ENCODE measurements at places on chromosomes 11 and 22.

GRCh38 chr22:44211256-44211945 is 30.7 kb downstream of the PARVG start:
- no peak for DNase-seq

DNA sequence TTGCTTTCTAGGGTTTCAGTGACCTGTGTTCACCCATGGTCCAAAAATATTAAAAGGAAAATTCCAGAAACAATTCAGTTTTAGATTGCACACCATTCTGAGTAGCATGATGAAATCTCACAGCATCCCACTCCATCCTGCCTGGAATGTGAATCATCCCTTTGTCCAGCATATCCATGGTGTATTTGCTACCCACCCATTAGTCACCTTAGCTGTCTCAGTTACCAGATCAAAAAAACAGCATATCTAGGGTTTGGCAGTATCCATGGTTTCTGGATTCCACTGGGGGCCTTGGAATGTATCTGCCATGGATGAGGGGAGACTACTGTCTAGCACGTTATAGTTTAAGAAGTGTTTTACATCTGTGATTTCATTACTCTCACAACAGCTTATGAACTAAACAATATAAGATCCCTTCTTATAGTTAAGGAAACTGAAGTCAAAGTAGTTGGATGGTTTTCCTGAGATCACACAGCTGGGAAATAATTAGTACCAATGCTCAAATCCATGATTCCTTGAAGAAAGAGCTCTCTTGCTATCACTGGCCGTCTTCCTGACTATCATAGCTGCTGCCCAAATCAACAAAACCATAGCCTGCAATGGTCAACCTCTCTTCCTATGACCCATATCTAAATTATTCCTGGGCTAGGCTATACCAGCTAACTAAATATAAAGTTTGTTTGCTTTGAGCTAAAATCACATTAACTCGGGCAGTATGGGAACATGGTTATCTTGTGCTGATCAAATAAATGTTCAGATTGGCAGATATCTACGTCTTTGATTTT is 122.6 kb downstream of the MICAL2 start:
- no peak for DNase-seq

GRCh38 chr11:83120327-83120726 is 36.6 kb upstream of the PCF11 start:
- no peak for DNase-seq

GRCh38 chr11:60195923-60196368 is 13.1 kb upstream of the MS4A6A start:
- DNase-seq = no peak

- no peak for DNase-seq
Measured at GRCh38 chr11:127110542-127110941, 110.0 kb upstream of the KIRREL3 start.

DNA sequence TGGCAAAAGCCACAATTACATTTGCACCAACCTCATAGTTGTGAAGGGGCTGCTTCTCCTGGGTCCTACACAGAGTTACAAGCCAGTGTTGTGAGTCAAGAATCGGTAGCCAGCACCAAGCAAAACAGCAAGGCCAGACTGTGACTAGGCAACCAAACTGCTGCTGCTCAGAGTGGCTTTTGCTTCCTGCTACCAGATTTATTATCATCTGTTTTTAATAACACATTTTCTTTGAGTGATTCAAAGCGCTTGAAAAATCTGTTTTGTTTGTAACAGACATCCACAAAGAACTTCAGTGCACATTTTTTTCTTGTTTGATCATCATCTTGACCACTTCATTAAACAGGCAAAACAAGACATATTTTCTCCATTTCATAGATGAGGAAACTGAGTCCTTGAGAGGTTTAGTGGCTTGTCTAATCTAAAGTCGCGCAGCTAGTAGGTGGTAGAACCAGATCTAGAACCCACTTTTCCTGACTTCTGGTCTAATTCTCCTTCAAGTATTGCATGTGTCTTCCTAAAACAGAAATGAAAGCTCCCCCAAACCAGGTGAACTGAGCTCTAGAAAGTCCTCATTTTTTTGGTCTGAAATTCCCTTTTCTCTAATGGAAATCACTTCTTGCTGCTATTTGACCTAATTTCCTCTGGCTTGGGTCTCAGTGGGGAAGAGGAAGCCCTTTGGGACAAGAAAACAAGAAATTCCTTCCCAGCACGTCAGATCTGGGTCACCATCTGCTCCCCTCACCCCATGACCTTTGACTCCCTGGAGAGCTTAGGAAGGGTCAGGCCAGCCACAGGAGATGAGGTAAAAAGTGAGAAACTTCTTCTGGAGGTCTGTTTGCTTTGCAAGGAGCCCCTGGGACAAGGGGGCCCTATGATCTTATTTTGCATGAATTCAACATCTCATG is 39.9 kb downstream of the CWC15 start:
- no peak for DNase-seq

DNA sequence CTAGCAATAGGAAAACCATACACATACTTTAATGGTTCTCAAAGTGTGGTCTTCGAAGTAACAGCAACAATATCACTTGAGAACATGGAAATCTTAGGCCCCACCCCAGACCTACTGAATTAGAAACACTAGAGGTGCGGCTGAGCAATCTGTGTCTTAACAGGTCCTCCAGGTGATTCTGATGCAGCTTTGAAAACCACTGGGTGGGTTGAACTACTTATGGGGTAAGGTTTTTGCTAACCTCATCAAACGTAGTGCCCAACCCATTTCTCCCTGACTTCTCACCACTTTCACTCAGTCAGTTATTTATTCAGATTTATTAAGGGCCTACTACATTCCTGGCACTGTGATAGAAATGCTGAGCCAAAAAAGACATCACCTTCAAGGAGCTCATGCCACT is 3.7 kb downstream of the MPZL2 start:
- DNase-seq = no peak

- DNase-seq = no peak
Measured at GRCh38 chr11:128765104-128765503, 71.2 kb downstream of the FLI1 start.

- no peak for DNase-seq
Measured at GRCh38 chr11:18011633-18012032, 1.2 kb downstream of the SERGEF start.

DNA sequence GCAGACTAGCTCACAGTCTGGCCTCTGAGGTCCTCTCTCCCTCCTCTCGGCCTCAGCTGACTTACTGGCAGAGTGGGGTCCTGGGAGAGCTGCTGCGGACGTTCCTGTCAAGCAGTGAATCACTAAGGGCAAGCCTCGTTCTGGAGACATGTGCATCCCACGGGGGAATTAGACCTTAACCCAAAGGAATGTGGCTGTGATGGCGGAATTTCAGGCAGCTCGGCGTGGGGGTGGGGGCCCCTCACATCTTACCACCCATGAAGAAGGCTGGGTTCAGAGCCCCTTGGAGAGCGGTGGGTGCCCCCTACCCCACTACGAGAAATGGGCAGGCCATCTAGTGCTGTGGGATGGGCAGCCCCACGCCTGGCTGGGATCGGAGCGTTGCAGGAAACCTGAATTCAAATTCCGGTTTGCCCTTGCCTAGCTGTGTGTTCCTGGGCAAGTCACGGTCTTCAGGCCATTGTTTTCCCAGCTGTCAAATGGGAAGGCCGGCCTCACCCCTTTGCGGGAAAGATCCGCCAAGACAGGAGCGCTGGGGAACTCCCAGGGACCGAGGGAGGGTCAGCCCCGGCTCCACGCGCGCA is 554 bp downstream of the LRRC32 start:
- no peak for DNase-seq

DNA sequence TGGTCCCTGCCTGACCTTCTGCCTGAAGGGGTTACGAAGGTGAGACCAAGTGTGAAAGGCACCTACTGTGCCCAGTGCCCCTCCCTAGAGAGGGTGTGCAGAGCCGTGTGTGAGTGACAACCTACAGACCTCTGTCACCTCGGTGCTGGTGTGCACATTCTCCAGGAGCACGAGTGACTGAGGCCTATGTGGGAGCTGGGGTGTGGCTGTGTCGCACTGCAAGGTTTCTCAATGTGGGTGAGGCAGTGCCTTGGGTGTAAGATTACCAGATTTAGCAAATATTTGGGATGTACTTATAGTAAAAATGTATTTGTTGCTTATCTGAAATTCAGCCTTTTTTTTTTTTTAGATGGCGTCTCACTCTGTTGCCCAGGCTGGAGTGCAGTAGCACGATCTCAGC is 5.6 kb downstream of the STARD10 start:
- no peak for DNase-seq

DNA sequence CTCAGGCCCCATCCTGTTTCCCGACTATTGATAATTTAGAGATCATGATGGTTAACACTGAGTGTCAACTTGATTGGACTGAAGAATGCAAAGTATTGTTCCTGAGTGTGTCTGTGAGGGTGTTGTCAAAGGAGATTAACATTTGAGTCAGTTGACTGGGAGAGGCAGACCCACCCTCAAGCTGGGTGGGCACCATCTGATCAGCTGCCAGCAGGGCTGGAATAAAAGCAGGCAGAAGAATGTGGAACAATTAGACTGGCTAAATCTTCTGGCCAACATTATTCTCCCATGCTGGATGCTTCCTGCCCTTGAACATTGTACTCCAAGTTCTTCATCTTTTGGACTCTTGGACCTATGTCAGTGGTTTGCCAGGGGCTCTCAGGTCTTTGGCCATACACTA is 1170.0 kb upstream of the CNTN5 start:
- no peak for DNase-seq

GRCh38 chr11:27640954-27641353 is 59.3 kb downstream of the BDNF start:
- no peak for DNase-seq

GRCh38 chr11:76592025-76592914 is 78.3 kb downstream of the LRRC32 start:
- no peak for DNase-seq

DNA sequence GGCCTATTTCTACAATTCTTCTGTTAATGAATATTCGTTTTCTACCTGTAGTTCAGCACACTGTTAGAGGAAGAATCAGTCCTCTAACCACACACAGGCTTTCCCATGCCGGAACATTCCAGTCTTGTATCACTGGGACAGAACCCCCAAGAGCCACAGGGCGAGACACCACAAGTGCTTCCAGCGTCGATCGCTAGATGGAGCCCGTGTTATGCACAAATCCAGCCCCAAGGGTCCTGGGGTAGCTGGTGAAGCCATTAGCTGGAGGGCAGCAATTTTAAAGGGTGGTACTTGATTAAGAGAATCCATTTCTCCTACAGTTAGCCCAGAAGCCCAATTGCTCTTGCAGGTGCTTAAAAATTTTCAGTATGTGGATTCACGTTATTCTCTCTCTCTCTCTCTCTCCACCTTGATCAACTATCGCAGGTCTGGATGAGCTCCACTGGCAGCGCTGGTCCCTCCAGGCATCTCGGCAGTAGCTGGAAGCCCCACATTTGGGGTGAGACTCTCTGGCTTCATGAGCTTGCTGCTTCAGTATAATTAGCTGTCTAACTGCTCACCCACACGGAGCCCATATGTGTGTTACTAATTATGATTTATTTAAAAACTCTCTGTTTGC is 148.2 kb upstream of the SNX19 start:
- no peak for DNase-seq

DNA sequence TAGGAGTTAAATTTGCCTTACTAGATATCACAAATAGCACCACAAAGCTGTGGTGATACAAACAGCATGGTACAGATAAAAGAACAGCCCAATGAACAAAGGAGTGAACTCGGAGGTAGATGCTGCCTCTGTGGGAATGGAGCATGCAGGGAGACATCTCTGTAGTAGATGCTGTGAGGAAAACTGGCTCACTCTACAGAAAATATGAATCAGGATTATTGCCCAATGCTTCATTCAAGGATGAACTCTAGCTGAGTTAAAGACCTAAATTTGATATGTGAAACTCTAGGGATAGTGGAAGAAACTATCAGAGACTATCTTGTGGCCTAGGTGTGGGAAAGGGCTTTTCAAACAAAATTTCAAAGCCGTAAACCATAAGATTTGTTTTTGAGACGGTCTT is 15.3 kb upstream of the CAPN5 start:
- no peak for DNase-seq

- DNase-seq = peak; percentile 91
Measured at GRCh38 chr11:61626580-61627380, 45.9 kb upstream of the SYT7 start.

DNA sequence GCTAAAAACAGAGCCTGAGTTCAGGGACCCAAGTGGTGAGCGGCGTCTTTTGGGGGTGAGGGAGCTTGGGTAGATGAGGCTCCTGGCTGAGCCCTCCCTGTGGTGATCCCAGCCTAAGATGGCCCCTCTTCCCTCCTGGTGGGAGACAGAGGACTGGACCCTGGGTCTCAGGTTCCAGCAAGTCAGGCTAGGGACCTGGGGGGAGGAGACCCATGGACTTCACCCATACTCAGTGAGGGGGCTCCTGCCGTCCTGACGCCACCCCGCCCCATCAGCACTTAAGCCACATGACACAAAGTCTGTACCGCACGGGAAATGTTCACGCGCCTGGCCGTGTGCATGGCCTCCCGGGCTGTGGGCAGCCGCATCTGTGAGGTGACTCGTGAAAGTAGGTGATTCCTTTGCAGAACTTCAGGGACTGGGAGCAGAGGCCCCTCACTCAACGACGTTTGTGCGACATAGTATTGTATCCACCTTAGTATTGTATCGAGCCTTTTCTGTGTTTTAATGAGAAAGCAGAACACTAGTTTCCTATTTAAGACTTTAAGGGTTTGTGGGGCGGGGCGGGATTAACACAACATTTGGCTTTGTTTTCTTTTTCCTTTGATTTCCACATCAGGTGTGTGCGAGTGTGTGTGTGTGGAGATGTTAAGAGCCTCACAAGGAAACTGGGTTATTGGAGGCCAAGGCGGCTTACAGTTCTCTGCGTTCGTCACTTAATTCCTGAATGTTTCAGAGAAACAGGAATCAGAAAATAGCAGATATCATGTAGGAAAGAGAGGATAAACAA is 18.4 kb upstream of the TMEM191C start:
- DNase-seq = no peak

- DNase-seq = no peak
Measured at GRCh38 chr22:44587737-44588310, 89.8 kb upstream of the RTL6 start.

GRCh38 chr11:65584723-65585171 is 8.9 kb downstream of the EHBP1L1 start:
- DNase-seq = no peak

DNA sequence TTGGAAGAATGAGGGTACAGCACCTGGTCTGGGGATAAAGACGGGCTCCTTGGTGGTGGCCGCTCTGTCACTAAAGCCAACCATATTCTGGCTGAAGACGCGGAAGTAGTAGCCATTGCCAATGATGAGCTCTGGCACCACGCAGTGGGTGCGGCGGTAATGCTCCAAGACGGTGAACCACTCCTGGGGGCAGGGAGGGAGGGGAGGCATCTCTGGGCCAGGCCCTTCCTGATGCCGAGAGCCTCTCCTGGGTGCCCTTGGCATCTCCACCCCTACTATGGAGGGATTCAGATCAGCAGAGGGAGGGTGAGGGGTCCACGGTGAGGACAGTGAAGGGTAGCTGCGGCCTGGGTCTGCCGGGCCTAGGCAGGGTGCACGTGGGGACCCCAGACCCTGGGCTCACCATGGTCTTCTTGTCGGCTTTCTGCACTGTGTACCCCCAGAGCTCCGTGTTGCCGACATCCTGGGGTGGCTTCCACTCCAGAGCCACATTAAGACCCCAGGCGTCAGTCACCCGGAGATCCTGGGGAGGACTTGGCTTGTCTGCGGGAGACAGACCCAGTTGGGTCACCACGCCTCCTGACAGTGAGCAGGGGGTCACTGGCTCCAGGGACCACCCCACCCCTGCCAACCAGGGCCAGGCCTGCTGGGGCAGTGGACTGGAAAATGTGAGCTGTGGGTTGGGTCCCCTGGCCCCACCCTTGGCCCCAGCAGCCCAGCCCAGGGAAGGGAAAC is 19.5 kb downstream of the MYBPC3 start:
- no peak for DNase-seq

- no peak for DNase-seq
Measured at GRCh38 chr11:61476371-61476770, 32.2 kb upstream of the LRRC10B start.

GRCh38 chr11:18063125-18063524 is 17.1 kb upstream of the TPH1 start:
- peak; percentile 94 for DNase-seq

All from DMS153 (cell line).